Cortex of kidney (tissue), 1 donor: ENCODE measurements at places on chromosomes 13 and 19.
A peak's percentile ranks its signal among the peaks of the same experiment; 100 is the strongest.

DNA sequence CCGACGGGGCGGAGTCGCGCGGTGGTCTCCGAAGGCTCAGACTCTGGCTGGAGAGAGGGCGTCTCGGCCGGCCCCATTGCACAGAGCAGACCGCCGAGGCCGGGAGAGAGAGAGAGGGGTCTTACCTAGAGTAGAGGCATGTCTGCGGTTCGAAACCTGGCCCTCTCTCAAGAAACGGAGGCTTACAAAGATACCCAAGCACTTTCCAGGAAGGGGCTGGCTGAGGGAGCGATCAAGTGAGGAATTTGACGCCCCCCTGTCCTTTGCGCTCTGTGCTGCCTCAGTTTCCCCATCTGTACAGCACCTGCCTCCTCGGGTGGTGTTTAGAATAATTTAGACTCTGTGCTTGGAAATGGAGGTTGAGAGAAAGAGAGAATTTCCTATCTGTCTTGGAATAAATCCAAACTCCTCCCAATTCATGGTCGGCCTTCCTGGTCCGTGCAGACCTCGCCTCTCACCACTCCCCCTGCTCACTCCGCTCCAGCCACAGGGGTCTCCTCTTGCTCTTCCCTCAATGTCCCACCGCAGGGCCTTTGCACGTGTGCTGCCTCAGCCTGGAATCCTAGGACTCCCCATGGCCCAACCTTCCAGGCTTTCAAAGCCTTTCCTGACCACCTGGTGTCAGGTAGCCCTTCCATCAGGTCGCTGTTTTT is 658 bp upstream of the ISOC2 start:
- no peak for DNase-seq

GRCh38 chr19:29311191-29311790 is 98.3 kb upstream of the UQCRFS1 start:
- no peak for DNase-seq

GRCh38 chr19:2269244-2270156 is 12.5 kb downstream of the PEAK3 start:
- peak; percentile 33 for DNase-seq

GRCh38 chr13:20074966-20075365 is 85.9 kb downstream of the GJA3 start:
- DNase-seq: no peak

DNA sequence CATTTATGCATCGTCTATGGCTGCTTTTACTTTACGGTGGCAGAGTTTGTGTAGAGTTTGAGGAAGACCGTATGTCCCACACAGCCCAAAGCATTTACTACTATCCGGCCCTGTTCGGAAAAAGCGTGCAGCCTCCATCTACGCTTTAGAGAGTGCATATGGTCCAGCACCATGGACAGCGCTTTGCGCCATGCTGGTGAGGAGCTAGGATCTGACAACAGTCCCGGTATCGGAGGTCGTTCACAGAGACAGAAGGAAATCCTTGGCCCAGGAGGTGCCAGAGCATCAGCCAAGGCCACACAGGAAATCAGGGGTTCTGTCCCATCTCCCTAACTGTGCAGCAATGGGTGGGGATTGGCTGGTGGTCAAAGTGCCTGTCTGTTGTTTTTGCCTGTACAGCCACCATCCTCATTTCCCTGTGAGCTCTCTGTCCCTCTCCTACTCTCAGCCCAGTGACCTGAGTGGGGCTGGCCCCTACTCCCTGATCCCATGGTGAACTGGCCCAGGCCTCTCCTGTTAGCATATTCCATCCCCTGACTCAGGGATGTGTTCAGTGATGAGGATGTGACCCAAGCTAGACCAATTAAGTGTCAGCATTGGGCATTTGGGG is 16.2 kb upstream of the PRODH2 start:
- DNase-seq: no peak

GRCh38 chr19:35432911-35433310 is 15.1 kb upstream of the FFAR2 start:
- no peak for DNase-seq

DNA sequence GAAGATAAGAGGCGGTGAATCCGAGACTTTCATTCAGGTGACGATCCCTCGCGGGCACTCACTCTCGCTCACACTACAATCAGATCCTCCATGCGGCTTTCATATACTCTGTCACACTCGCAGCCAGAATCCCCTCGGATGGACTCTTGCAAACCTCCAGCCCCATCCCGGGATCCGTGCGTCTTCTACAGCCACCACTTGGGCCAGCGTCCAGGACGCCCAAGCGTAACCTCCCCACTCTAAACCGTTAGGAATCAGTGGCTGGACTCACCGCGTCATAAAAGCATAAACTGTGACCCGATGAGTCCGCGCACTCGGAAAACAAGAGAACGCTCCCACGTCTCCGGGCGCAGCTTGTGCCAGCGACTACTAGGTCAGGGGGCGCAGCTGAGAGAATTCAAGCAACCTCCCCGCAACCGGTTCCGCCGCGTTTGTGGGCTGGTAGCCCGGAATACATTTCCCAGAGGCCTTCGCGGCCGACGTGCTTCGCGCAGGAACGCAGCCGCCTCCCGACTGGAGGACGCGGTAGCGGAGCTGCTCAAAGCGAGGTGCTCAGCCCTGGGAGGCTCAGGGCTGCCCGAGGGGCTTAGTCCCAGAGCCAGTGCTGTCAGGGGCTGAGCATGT is 27.6 kb downstream of the ZNF607 start:
- no peak for DNase-seq

- DNase-seq: no peak
Measured at GRCh38 chr19:2775556-2776430, 7.3 kb downstream of the SGTA start.

GRCh38 chr13:41365631-41366030 is 54.6 kb downstream of the NAA16 start:
- no peak for DNase-seq

DNA sequence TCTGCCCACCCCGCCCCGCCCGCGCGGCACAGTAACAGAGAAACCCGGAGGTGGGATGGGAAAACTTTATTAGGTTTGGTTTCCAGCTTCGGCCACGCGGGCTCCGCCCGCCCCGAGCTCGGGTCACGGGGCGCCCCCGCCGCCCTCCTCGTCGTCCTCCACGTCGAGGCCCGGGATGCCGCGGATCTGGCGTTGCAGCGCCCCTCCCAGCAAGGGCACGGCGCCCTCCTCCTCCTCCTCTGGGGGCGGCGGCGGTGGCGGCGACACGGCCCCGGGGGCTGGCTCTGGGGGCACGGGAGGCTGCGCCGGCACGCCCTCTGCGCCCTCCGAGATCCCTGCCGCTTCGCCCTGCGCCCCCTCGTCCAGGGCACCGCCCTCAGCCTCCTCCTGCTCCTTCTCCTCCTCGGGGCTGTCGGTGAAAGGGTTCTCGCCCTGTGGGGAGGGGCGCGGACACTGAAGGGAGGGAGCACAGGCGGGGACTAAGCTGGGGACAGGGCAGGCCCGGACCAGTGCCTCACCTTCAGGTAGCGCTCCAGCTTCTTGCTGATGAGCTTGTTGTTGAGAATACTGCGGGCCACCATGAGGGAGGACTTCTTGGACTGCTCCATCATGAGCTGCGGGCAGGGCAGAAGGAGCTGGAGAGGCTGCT is 536 bp upstream of the AKAP8 start:
- DNase-seq: no peak

DNA sequence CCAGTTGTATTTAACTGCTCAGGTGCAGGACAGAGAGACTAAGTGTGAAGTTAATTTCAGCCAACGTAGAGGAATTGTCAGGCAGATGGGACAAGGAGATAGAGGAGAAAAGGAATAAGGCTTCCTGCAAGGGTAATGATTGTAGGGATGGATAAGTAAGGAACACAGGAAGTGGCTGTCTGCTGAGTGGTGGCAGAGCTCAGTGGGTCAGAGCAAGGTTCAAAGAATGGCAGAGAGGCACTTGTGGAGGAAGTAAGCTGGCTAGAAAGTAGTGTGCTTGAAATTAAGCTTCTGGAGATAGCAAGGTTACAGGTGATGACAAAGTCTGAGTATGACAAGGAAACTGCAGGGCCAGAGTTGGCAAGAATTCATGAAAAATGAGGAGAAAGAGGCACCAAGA is 47.9 kb downstream of the USPL1 start:
- no peak for DNase-seq

GRCh38 chr19:17327654-17328516 is 6.8 kb downstream of the ANO8 start:
- DNase-seq: no peak

DNA sequence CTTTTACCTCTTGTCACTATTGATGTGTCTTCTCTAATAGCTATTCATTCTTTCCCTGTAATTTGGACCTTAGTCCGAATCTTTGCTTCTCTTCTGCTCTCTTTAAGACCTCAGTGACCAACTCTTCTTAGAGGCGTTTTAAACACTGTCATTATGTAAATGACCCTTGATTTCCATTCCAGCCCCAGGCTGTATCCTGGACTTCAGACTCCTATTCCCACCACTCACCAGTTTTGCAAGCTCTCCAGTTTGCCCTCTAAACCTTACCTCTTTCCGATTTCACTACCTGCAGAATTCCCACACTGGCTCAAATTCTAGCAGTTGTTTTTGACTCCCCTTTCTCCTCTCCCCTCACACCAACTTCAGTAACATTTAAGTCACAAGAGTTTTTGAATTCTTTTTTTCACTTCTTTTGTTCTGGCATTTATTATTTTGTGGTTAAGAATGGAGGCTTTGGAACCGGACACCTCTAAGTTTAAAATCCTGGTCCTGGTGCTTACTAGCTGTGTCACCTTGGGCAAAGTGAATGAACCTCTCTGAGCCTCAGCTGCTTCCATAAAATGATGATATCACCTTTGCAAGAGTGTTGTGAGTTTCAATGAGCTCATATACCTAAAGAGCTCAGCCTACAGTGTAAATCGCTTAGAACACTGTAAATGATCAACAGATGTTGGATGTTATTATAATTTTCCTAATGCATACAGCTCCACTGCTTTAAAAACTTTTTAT is 13.6 kb upstream of the HMGB1 start:
- DNase-seq: no peak

- DNase-seq: no peak
Measured at GRCh38 chr13:79749984-79750551, 269.1 kb downstream of the NDFIP2 start.

DNA sequence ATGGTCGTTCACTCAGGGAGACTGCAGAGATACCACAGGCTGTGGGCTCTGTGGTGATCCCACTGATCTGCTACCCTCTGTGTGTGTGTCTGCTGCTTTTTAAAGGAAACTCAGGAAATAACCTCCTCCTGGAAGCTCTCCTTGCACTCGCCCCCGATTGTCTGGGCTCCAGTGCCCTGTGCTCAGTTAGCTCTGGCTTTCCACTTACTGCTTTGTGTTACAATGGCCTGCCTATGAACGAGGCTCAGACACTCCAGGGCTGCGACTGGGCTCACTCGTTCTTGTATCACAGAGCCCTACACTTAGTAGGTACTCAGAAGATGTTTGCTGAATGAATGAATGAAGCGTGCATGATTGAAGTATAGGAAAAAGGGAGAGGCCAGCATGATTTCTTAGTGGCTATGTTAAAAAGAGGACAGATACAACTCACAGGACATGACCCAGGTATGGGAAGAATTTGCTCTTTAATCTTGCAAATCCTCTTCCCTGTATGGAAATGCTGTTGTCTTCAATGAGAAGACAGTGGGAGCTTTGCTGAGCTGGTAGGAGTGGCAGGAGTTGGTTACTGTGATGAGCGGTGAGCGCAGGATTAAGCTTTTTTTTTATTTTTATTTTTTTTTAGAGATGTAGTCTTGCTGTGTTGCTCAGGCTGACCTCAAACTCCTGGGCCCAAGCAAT is 26.4 kb downstream of the B3GLCT start:
- DNase-seq: no peak

DNA sequence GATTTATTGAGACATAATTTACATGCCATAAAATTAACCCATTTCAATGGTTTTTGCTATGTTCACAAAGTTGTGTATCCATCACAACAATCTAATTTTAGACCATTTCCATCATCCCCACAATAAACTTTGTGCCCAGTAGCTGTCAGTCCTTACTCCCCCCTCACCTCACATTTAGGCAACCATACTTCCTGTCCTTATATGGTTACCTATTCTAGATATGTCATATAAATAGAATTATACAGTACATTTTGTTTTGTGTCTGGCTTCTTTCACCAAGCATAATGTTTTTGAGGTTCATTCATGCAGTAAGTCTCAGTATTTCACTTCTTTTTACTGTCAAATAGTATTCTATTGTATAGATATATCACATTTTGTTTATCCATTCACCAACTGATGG is 23.2 kb upstream of the RPL21 start:
- DNase-seq: no peak

DNA sequence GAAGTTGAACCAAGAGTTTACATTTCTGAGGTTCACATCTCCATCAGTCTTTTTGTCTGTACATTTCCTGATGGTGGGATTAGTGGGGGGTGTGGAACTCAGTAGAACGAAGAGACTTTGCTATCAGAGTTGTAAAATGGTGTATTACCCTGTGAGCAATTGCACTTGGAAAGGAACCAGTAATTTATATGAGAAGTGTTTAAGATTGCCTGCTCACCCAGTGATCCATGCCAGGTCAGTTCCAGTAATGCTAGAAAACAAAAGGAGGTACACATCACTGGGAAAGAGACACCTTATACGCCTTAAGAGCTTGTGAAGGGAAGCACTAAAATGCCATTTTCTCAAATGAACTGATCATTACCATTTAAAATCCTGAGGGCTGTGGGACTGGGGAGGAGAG is 7.5 kb upstream of the DACH1 start:
- DNase-seq: no peak

GRCh38 chr19:3281026-3281425 is 56.6 kb downstream of the CELF5 start:
- DNase-seq: no peak

GRCh38 chr19:46340051-46340659 is 6.7 kb upstream of the PPP5C start:
- DNase-seq: no peak

GRCh38 chr13:59229861-59230260 is 933.9 kb downstream of the DIAPH3 start:
- DNase-seq: no peak

- DNase-seq: no peak
Measured at GRCh38 chr19:33447336-33448158, 74.0 kb downstream of the CEBPG start.

DNA sequence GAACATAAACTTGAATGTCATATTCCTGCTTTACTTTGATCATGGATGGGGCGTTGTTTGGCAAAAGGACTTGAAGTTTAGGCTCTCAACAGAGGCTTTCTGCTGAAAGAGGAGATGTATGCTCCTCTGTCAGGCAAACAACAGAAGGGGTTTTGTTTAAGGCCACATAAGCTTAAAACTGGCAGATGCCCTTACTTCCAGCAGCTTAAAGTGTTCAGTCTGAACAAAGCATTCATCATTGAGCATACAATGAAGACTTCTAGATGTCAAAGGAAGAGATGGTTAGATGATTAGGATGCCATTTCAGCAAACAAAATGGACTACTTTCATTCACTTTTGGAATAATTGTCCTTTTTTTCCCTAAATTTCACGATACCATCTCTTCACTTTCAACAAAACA is 484.5 kb downstream of the SLITRK6 start:
- DNase-seq: no peak

DNA sequence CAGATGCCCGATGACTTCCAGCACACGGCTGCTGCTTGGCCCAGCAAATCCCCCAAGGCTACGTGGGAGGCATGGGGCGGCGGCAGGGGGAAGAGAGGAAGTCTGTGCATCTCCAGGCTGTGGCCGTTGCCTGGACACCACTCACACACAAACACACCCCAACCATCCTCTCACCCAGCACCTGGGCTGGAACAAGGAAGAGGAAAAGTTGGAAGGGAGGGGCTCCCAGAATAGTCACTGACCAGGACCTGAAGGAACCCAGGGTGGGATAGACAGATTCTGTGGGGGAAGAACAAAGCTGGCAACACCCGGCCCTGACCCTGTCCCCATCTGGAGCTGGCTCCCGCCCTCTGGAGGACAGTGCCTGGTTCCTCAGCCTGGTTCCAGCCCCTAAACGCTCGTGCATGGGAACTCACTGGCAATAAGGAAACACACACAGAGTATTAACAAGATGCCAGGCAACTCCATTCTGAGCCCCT is 11.2 kb downstream of the PPP6R1 start:
- no peak for DNase-seq
